ENCODE measurements at places on chromosomes 6 and 20. TPM values are rescaled to one million over a fixed set of nuclear protein-coding genes. Genes with fewer than 3 reads are reported as not detected.

DNA sequence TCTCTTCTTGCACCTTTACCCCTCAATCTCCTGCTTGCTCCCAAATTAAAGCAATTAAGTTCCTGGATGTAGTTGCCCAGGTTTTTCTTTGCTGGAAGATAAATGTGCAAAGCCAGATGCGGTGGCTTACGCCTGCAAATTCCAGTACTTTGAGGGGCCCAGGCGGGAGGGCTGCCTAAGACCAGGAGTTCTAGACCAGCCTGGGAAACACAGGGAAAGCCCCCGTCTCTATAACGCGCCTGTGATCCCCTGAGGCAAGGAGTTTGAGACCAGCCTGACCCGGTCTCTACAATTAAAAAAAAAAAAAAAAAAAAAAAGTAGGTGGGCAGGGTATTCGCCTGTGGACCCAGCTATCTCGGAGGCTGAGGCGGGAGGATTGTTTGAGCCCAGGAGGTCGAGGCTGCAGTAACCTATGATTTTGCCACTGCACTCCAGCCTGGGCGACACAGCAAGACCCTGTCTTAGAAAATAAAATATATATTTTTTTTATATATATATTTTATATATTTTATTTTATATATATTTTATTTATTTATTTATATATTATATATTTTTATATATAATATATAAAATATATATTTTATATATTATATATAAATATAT lies 461 bp upstream of the DCDC2 start:
- no peak for DNase-seq

DNA sequence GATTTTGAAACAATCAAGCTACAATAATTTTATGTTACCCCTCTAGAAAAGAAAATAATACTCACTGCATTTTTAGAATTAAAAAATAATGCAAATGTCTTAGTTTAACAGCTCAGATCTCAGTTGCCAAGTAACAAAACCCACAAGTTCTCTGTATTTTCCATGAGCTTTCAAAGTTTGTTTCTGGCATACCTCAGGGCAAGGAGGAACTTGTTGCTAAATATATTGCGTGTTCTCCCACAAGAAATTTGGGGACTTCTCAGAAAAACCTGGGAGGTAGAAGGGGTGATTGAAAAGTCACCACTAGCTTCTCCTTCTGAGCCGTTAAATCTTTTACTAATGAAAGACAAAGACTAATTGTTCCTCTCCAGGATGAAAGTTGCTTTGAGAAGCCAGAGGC lies 236.8 kb upstream of the MARCKS start:
- no peak for DNase-seq

- DNase-seq = no peak
Measured at GRCh38 chr6:137692806-137693205, 174.3 kb upstream of the TNFAIP3 start.

- no peak for DNase-seq
Measured at GRCh38 chr6:110512991-110513390, 36.6 kb upstream of the SLC22A16 start.

DNA sequence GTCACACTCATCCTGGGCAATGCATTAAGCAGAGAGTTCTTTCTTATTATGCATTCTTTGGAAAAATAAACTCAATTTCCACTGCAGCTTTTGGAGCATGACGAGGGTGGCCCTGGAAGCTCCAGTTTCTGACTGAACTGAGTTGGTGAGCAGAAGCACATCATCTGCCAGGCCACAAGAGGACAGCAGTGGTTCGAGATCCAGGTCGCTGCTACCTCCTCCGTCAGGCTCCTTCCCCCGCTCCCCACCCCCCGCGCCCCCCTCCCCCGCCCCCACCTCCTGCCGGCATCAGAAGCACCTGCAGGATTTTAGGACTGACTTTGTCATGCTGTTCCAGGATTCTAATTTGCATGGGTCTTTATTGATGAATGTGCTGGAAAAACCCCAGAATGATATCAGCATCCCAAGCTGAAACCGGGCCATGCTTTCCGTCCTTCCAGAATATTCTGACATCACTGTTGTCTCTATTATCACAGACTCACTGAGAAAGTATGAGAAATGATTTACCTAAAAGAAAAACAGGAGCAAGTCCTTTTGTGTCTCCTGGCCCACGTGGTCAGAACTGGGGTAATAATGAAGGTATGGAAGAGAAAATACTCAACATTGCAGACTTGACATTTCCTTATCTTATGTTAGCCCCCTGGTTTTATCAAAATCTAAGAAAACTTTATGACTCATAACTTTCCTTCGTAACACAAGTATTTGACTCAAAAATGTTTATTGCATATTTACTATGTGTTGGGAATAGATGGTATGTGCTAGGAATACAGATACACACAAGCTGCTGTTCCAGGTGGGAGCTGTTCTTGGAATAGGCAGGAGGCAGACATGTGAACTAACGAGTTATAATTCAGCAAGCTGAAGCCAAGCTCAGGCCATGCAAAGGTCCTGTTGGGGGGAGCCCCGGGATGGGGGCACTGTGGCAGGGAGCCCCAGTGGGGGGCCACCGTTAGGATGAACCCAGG lies 220.2 kb upstream of the EXOC2 start:
- no peak for DNase-seq

DNA sequence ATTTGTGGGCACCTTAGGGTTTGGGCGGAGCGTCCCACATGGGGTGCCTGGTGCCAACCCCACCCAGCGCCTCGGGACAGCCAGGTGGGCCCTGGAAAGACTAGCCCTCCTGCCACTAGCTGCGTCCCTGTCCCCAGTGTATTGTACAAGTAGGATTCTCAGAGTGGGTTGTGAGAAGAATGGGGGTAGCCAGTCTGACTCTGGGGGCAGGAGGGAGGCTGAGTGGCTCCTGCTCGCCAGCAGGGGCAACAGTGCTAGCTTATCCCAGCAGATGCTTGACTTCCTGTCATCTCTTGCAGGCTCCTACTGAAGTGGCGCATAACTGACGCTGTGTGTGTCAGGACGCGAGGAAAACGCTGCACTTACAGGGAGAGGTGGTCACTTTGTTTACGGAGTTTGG lies 9.3 kb downstream of the PSMA7 start:
- no peak for DNase-seq

- DNase-seq = no peak
Measured at GRCh38 chr20:19699180-19699971, 58.7 kb upstream of the RIN2 start.

DNA sequence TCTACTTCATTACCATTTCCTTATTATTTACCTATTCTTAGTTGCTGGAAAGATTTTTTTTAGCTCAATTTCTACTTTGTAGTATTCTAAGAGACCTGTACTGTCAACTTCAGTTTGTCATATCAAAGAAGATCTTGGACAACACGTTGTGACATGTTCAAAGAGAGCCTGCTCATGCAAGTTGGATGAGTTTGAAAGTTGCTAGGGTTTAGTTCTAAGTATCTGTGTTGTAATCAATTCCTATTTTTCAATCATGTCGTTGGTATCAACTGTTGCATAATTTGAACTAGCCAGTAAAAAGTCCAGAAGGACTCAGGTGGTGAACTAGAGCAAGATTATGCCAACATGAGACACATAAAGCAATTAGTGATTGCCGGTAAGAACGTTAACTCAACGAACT lies 30.2 kb downstream of the PKIB start:
- DNase-seq = no peak

DNA sequence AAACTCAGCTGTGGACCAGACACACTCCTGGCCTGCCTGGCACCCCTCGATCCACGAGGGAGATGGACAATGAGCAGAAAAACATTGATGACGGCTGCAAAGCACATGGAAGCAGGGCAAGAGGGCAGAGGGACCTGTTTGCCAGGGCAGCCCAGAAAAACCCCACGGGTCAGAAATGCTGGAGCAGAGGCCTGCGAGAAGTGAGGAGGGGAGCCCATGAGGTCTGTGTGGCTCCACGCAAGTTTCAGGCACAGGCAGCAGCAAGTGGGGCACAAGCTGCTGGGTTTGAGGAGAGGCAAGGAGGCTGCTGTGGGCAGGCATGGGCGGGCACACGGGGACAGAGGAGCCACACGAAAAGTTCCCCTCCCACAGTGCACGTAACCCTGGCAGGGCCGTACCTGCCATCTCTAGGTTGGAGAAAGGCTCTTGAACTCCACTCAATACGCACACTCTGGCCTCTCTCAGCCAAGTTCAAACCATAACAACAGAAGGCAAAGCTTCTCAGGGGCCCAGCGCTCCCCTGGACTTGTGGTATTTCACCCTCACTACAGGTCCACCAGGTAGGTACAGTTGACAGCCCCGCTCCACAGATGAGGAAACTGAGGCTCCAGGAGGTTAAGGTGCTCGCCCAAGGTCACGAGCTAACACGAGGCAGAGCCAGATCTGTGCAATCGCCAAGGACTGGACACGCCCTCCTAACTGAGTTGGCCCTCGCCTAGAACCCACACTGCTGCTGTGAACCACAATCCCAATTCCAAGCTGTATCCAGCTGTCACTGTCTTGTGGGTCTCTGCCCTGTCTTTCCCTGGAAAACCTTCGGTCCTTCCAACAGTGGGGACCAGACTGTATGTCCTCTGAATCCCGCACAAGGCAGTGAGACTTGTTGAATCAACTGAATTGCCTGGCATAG lies 108.2 kb downstream of the NOL4L start:
- no peak for DNase-seq

GRCh38 chr20:45704969-45705637 lies at the start of gene WFDC10B:
TSS of gene WFDC10B (minus strand) at chr20:45705019. CDS start at chr20:45685992, 19,027 bp downstream.
- no peak for DNase-seq

GRCh38 chr6:127971945-127972391 lies 71.1 kb upstream of the THEMIS start:
- peak; percentile 37 for DNase-seq

DNA sequence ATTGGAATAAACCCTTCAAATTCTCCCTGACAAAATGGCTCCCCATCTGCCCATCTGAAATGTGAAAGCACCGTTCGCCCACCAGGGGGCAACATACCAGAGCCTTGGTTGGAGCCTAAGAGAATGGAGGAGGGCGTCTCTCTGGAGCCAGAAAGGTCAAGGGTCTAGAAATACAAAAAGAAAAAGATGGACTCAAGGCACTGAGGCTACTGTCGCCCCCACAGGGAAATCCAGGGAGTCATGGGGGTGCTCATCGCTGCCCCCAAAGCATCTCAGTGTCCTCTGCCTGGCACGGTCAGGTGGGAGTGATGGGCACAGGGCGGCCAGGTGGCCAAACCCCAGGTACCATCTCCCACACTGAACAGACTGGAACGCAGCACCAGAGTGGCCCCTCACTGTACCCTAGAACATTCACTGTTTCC lies 136.3 kb downstream of the ZMYND8 start:
- peak; percentile 18 for DNase-seq

GRCh38 chr20:34834459-34834893 lies 9.0 kb upstream of the NCOA6 start:
- DNase-seq = no peak

- no peak for DNase-seq
Measured at GRCh38 chr6:161869491-161869890, 595.6 kb upstream of the AGPAT4 start.

DNA sequence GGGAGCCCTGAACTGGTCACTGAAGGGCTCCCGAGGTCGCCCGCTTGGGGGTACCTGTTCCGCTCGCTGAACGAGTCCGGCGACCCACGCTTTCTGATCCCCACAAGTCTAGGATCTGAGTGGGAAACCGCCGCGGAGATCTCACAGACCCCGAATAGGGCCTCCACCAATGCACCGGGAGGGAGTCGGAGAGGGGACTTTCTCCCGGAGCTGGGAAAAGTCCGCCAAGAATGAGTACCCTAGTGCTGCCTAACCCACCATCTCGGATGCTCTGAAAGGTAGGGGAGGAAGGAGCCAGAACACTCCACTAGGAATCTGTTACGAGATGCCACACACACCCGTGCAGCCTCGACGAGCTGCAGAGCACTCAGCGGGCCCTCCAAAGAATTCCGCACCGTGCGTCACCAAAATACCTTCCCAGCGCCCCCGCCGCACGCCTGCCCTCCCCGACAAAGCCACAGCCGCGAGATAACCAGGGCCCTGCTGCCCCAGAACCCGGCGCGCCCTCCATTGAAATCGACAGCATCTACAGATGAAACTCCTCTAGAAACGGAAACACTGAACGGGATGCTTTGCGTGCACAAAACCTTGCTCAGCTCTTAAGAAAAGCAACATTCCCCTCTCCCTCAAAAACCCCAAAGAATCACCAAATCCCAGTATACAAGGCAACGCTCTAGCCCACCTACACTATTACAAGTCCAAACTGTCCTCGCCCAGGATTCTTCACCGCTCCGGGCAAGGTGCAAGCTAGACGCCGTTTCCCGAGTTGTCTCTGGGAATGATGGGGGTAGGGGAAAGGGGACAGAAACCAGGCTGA lies 686 bp downstream of the COL12A1 start:
- DNase-seq = no peak

DNA sequence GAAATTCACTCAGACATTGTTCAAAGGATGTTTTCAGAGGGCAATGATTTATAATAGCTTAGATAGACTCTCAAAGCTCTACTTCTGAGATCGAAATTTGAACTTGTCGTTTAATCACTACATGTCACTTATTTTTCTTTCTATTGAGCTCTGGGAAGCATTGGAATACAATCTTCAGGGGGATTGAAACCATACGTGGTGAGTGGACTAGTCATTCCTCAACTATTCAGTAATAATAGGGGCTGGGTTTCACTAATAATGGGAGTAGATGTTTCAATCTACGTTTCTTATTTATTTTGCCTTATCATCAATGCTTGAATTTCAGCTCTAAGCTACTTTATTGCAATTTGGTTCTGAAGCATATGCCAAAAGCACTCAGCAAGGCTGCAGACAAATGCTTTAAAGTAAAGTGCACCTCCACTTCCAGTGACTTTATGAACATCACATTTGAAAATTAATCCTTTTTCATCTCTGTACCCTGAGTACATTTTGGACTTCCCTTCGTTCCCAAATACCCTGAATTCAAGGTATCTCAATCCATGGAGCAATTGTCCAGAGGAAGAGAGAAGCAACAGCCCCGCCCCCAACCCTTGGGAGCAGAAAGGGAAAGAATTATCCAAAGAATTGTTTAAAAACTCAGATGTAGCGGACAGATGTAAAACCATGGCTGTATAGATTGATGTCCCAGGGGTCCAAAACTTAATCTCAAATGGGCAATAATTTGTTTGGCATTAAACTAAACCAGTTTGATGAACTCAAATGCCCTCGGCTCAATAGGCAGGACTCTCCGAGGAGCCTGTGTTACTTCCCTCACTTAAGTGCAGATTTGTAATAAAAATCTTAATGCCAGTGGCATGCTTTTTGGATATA lies 68.1 kb downstream of the HFE start:
- no peak for DNase-seq

The ADGB gene
- total RNA-seq = not detected

The CST8 gene
- not detected for total RNA-seq

The TTK gene
- total RNA-seq = 1.2 TPM

The GPR6 gene
- total RNA-seq = not detected

The ADAM33 gene
- not detected for total RNA-seq

The RAET1E gene
- 0.55 TPM for total RNA-seq

The FAM162B gene
- not detected for total RNA-seq

The SYTL3 gene
- total RNA-seq = 28.9 TPM

The KCNQ2 gene
- not detected for total RNA-seq

The TMC2 gene
- not detected for total RNA-seq

Data from T-helper 17 cell (primary cell).